Omental fat pad (tissue), 4 donors: ENCODE measurements at places on chromosomes 2 and 18.

- no peak for DNase-seq
Observed at GRCh38 chr2:14678761-14679160, 46.2 kb downstream of the LRATD1 start.

GRCh38 chr2:71863396-71863795 lies 284.3 kb downstream of the CYP26B1 start:
- DNase-seq, result no peak

GRCh38 chr2:44247924-44248323 lies 27.4 kb upstream of the SLC3A1 start:
- DNase-seq, result no peak

- no peak for DNase-seq
Observed at GRCh38 chr2:63735931-63736330, 105.8 kb upstream of the UGP2 start.

- DNase-seq, result no peak
Observed at GRCh38 chr2:130824492-130825061, 12.1 kb upstream of the ARHGEF4 start.

DNA sequence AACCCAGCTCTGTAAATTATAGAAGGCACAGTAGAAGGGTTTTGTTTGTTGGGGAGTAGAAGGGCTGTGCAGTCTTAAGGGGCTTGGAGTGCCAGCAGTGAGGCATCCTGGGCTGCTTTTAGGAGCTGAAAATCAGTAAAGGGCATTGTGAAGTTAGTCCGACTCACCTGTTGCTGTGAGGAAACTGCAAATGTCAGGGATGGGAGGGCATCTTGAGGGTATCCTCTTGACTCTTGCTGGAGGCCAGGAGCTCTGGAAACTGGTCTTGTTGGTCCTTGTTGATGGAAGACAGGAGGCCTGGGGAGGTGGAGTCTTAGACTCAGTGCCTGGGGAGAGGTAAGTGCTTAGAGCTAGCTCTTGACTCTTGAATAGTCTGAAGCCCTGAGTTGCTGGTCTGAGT lies 14.1 kb downstream of the CEP192 start:
- DNase-seq, result no peak

DNA sequence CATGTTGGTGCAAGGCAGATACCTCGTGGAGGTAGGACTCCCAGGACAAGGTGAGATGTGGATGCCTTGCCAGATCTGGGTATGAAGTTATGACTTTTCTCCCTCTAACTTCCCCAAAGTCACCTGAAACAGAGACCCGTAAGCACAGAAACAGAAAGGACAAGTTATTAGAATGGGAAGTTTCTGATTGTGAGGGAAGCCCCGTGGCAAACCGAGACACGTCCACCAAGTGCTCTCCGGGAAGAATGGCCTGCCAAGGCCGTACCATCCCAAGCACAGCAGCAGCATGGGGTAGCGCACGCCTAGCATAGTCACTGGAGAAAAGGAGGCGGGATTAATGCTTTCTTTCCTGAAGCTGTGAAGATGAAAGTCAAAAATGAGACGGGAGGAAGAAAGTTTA lies 110.6 kb downstream of the ZNF532 start:
- no peak for DNase-seq

DNA sequence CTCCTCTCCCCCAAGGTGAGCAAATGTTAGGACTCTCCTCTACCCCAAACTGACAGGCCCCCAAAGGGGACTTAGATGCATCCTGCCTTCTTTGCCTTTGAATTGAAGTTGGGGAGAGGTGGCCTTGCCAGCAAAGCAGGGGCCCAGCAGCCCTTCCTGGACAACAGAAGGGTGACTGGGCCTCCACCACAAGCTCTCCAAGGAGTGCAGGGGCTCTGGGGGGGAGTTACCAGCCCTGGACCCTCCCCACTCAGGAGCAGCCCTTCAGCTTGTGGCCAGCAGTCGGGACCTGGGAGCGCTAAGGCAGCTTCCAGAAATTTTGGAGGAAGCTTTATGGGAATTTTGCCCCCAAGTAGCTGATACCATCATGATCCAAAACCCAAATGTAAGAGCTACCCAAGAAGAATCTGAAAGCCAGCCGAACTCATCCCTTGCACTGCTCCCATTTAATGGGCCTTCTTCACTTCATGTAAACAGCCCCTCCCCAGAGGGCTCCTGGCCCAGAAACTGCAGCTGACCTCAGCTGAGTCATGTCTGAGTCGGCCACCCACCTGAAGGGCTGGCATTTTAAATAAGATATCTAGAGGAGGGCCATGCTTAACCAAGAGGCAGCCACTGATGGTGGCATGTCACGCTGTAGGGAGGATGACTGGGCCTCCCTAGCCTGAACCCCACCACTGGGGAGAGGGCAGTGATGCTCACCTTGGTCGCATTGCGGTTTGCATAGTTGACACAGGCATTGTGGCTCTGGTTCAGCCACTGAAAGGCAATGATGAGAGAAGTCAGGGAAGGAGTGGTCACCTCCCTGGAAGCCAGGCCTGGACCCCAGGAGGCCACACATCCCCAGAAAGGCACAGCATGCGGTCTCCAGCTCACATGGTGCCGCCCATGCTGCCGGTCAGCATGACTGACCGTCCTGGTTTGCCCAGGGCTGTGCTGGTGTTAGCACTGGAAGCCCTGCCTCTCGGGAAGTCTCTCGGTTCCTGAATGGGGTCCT lies 71.5 kb downstream of the SFXN5 start:
- DNase-seq, result no peak
